Bone marrow (tissue), 2 donors: ENCODE measurements at places on chromosomes 5 and 9.

DNA sequence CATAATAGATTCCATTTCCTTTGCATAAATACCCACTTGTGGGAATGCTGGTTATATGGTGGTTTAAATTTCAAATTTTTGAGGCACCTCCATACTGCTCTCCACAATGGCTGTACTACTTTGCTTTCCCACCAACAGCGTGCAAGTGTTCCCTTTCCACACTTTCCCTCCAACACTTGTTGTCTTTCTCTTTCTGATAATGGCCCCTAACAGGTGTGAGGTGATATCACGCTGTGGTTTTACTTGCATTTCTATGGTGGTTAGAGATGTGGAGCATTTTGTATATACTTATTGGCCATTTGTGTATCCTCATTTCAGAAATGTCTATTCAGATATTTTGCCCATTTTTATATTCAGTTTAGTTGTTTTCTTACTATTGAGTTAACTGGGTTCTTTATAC lies 34.6 kb downstream of the CTSL start:
- DNase-seq = no peak

- DNase-seq = no peak
Measured at GRCh38 chr9:76818271-76818670, 54.0 kb downstream of the PCA3 start.

- DNase-seq = no peak
Measured at GRCh38 chr9:124214596-124215367, 43.0 kb upstream of the NEK6 start.

DNA sequence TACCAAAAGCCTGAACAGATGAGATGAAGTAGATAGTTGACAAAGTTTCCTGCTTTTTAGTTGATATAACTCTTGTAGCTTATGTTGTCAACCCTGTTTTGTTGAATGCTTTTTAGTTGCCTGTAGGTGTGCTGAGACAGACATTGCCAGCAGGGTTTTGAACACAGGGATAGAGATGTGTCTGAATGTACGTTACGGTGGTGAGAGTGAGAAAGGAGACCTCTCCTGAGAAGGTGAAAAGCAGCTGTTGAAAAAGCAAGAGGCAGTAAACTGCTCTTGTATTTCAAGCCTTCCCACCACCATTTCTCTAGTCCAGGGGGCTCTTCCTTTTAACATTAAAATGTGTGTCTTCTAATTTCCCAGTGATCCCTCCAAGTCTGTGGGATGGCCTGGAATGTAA lies 14.7 kb downstream of the DNAJC21 start:
- no peak for DNase-seq

DNA sequence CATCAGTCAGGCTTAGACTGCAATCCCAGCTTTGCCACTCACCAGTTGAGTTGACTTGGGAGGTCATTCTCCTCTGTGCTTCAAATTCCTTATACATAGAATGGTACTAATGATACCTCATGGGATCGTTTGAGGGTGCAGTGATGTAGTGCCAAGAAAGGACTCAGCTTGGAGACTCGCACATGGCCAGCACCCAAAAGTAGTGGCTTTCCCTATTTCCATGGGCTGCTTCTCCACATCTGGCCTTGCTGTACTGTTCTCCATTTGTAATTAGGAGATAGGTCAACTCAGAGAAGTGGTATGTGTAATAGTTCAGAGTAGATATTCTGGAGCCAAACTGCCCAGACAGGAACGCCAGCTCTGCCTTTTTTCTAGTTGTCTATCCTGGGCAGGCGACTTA lies 5.5 kb downstream of the CCL19 start:
- no peak for DNase-seq

GRCh38 chr9:87140605-87141109 lies 193.4 kb upstream of the GAS1 start:
- no peak for DNase-seq

DNA sequence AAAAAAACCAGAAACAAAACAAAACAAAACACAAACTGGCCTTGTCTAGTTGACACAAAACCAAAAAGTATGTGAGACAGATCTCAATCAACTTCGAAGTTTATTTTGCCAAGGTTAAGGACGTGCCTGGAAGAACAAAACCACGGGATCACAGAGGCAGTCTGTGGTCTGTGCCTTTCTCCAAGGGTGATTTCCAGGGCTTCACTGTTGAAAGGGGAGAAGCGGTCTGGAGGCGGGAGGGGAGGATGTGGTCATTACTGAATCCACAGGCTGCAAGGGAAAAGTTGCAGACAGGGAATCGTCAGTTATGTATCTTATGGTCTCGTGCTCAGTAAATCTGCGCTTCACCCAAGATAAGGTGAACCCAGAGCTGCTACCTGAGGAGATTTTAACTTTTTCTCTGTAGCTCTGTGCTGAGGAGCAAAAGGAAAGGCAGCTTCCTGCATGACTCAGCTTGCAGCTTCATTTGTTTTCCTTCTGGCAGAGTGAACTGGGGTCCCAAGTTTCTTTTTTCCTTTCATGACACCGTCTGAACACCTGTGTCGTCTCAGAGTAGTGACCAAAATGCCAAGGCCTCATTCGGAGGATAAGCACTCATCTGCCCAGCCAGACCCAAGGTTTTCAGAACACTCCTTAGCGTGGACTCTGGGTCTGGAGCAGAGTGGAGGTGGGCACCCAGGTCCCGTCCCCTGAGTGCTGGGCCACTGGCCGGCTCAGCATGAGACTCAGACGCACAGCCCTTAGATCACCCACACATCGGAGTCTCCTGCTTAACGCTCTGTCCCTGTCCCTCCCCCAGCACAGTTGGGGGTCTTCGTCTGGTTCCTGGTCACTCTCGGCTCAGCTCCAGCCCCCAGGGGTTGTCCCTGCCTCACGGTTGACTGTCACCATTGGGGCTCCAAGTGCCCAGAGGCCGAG lies 25.9 kb downstream of the ROPN1L start:
- DNase-seq = no peak

DNA sequence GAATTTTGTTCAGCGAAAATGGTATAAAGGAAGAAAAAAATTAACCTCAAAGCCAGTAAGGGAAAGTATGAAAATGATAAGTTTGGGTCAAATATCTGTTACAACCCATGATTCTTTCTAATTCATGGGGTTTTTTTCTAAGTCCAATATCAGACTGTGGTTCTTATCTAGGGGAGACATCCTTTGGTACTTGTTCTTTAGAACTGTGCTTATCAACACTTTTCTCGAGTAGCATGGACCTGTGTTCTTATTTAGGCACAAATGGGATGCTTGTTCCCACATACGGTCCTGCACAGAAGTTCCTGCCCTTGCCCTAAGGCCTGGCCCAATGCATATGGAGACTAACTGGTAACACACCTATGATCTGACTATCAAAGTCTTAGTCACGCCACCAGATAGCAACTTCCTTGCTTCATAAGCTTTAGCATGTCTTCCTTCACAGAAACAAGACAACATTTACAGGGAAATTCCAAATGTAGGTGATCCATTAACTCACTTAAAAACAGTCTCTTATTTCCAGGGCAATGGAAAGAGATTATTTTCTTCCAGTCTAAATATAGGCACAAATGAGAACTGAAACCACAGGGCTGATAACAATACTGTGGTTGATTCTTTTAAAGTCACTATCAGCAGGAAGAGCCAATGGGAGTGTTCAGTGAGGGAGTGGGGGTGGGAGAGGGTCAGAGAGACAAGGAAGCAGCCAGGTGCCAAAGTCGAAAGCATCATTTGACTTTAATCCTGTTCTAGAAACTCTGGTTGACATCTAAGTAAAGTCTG lies 268.8 kb upstream of the ANKRD55 start:
- DNase-seq = no peak

DNA sequence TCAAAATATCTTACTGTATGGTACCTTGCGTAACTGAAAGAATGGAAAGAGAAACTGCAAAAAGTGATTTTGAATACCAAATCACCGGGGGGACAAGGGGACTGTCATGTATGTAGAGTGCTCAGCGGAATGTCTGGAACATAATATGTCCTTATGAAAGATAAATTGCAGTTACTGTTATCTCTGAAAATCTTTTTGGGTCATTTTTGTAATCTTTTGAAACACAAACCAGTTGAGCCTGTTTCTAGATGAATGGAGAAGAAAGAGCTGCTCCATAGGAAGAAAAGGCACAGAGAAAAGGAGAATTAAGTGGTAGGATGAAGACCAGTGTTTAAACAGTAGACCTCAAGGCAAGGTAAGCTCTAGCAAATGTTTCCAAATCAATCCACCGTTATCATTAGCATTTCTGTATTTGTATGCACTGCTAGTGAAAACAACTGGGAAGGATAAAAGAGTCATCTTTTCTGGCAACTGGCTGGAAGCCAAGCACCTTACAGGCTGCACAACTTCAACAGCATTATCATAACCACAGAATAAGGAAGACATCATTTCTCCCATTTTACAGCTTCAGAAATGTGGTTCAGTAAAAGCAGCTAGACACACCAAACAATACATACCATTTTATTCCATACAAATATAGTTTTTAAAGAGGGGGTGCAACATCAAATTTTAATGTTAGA lies 158.5 kb downstream of the TRPM3 start:
- DNase-seq = no peak

- DNase-seq = peak; percentile 27
Measured at GRCh38 chr5:67010684-67011409, 185.8 kb downstream of the CD180 start.

DNA sequence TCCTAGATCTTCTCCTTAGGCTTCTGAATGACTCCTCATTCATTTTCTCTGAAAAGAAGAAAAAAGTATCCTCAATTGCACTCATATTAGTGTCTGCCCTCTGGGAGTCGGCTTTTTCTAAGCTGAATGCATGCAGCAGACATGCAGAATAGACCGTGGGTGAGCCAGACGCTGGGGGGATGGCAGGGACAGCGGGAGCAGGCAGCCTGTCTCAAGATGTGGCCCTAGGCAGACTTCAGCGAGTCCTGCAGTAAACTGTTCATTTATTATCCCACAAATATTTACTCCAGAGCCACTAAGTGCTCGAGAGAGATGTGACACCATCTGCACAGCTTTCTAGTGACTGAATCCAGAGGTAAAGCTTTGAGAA lies 164.9 kb upstream of the RAI14 start:
- no peak for DNase-seq

GRCh38 chr5:15560421-15560820 lies 60.4 kb downstream of the FBXL7 start:
- DNase-seq = no peak

- DNase-seq = no peak
Measured at GRCh38 chr5:159878988-159879471, 37.3 kb upstream of the ADRA1B start.

DNA sequence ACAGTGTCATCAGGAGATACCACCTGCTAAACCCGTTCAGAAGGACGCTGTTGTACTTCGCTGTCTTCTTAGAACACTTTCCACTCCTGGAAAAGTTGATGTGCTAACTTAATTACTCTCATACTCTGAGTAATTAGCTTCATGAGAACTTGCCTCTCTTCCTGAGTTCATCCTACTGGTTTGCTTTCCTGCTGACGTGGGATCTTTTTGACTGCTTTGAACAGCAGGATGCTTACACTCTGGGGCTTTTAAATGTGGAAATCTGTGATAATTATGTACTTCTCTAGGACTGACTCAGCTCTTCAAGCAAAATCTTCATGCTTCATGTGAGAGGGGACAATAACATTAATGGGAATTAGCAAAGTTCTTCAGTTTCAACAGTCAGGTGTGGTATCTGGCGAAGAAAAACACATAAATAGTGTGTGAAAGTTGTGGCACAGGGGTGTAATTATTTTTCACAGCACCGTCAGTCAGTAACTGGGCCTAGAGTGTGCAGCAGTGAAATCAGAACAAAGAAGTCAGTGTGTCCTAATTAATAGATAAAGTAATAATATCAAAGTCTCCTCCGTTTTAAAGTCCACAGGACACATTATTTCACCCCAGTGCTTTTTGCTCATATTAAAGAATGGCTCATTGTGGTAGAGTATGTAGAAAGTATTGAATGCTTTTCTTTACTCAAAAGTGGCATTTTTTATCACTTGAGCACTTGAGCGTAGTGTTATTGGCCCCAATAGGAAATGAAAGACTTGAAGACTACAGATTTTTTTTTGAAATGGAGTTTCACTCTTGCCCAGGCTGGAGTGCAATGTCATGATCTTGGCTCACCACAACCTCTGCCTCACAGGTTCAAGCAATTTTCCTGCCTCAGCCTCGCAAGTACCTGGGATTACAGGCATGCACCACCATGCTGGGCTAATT lies 140.9 kb upstream of the DMRT1 start:
- DNase-seq = no peak

DNA sequence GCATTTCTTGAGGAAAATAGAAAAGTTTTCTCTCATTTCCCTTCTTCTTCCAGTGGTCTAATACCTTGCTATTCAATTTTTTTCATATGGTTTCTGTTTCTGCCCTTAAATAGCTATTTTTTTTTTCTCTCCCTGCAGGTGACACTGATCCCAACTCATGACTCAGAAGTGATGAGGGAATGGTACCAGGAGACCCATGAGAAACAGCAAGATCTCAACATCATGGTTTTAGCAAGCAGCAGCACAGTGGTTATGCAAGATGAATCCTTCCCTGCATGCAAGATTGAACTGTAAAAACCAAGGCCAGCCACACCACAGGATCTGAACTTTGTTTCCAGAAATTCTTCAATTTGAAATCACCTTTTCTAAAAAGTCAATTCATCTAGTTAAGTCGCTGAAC lies 97.7 kb downstream of the MAP1B start:
- DNase-seq = no peak

DNA sequence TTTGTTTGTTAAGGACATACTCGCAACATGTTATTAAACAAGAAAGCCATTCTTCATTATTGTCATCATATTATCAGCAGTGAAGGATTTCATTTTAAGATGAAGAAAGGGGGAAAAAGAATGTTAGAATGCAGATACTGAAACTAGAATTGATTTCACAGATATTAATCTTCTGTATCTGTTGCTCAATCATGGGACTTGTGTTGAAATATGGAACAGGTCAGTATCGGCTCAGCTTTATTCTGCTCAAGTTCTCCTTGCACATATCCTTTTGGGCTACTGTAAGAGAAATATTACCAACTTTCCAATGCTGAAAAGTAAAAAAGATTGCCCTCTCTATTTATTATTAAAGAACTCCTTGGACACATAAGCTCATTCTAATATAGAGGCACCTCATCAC lies 13.8 kb upstream of the ANXA1 start:
- no peak for DNase-seq

- DNase-seq = no peak
Measured at GRCh38 chr9:115593587-115594091, 475.7 kb upstream of the TNC start.

DNA sequence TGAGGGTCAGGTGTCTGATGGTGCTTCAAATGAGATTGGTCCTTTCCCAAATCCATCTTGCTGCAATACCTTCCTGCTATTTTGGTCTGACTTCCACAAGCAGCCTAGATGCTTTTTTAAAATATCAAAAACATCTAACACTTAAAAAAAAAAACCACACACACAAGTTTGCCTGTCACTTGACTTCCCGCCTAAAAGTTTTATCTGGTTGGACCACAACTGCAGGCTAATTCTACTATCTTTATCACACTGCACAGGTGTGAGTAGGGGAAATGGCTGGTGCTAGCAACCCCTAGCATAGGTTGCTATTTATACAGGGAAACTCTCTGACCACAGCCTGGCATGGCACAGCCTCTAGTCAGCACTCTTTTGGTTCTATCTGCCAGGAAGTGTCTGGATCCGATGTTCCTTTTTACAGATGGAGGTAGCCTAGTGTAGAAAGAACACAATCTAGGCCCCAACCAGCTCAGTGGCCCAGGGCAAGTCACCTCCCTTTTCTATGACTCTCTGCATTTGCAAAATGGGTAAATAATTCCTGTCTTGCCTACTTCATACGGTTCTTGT lies at the start of gene HEMGN:
HEMGN (minus strand) TSS at position 92 of the 564 bp plus-strand sequence; CDS start at position 56, 36 bp downstream.
- no peak for DNase-seq
